Right atrium auricular region (tissue), 2 donors: ENCODE measurements at places on chromosomes 5 and 9. TPM values are rescaled to one million over a fixed set of nuclear protein-coding genes. Genes with fewer than 3 reads are reported as not detected.

DNA sequence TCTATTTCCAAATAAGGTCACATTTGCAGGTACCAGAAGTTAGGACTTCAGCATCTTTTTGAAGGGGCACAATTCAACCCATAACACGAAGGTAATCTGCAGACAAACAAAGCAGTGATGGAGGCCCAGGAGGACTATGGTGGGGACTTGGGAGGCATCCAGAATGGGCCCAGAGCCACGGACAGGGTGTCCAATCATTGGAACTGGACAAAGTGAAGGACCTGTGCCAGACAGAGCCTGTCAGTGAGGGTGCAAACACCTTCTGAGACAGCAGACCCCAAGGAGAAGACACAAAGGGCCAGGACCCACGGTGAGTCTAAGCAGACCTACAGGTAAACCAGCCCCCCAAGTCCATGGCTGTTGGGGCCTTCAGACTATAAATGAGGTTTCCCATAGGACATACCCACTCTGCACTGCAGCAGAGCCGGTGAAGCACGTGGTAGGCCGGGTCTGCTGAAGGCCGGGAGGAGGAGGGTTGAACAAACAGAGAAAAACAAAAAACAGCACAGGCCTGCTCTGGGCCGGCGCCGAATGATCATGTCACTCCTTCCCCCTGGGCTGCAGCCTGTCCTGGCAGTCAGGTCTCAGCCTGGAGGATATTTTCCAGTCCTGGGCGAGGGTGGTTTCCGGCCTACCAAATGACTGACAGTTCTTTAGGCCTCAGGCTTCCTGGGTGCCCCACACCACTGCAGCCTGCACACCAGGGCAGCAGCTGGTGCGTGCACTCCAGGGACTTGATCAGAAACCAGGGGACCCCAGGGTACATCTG lies 84.4 kb downstream of the COL23A1 start:
- H3K36me3 ChIP-seq = no peaks in the 10 kb centered on the region
- no peak overlapping the region for H3K4me3 ChIP-seq
- DNase-seq = no peak
- no peaks in the 10 kb centered on the region for H3K27me3 ChIP-seq

GRCh38 chr9:24382566-24382965 lies 163.1 kb downstream of the IZUMO3 start:
- DNase-seq = no peak
- H3K4me1 ChIP-seq = no peaks in the 10 kb centered on the region
- no peaks in the 10 kb centered on the region for H3K36me3 ChIP-seq
- H3K27me3 ChIP-seq = no peaks in the 10 kb centered on the region
- H3K4me3 ChIP-seq = no peak overlapping the region

GRM6 gene
- total RNA-seq = not detected

DNA sequence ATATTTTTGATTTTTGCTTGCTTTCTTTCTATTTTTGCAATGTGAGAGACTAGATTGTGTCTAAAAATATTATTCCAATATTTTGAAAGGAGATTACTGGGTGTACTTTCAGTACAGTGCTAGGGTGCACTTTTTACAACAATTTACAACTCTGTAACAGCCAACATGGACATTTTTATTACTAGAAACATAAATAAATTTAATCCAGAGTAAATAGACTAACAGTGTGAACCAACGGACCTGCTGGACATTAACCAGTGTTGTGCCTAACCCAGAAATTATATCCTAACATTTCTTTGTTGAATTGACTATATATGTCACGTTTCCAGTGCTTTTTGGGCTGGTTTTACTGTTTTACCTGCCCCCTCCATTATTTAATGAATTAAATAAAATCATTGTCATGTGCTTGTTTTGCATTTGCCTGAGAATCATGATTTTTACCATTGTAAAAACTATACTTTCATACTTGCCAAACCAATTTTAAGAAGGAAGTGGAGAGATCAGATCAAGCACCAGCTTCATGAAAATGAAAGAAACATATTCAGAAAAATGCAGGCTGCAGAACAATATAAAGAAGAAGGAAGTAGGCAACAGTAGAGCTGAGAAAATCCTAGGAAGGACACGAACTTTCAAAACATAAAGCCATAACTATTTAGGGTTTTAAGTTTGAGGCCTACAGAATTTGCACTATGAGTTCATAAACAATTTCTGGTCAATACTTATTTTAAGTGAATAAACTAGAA lies 400.8 kb upstream of the PIK3R1 start:
- H3K27me3 ChIP-seq = no peaks in the 10 kb centered on the region
- H3K27ac ChIP-seq = peak overlapping the region; percentile 75
- no peak for DNase-seq
- peaks cover 31% of the 10 kb centered on the region for H3K4me1 ChIP-seq
- H3K4me3 ChIP-seq = no peak overlapping the region

DNA sequence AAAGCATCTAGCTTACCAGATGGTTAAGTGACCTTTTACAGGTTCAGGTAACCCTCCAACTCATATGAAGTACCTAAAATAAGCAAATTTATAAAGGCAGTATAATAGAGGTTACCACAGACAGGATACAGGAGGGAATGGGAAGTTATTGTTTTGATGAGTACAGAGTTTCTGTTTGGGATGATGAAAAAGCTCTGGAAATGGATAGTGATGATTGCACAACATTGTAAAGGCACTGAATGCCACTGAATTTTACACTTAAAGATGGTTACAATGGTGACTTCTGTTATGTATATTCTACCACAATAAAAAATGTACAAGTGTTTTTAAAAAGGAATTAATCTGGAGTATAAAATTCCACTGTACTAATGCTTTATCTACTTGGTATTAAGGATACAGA lies 75.0 kb upstream of the NIPBL start:
- H3K36me3 ChIP-seq = no peaks in the 10 kb centered on the region
- H3K4me1 ChIP-seq = no peaks in the 10 kb centered on the region
- DNase-seq = no peak
- no peak overlapping the region for H3K27ac ChIP-seq
- no peak overlapping the region for H3K4me3 ChIP-seq

PCAT7 gene
- not detected for total RNA-seq

- no peak for DNase-seq
- no peaks in the 10 kb centered on the region for H3K27me3 ChIP-seq
- no peak overlapping the region for H3K27ac ChIP-seq
- H3K36me3 ChIP-seq = no peaks in the 10 kb centered on the region
- no peak overlapping the region for H3K4me3 ChIP-seq
- no peaks in the 10 kb centered on the region for H3K4me1 ChIP-seq
Measured at GRCh38 chr9:3458806-3459475, 66.9 kb downstream of the RFX3 start.

LHFPL2 gene
- total RNA-seq = 15.9 TPM

GRCh38 chr9:69471433-69471832 lies 146.4 kb downstream of the ENTREP1 start:
- DNase-seq = no peak
- H3K27me3 ChIP-seq = no peaks in the 10 kb centered on the region
- H3K4me1 ChIP-seq = no peaks in the 10 kb centered on the region
- H3K27ac ChIP-seq = no peak overlapping the region

GRCh38 chr5:26231316-26231715 lies 807.1 kb downstream of the CDH9 start:
- H3K36me3 ChIP-seq = no peaks in the 10 kb centered on the region
- H3K27me3 ChIP-seq = no peaks in the 10 kb centered on the region
- H3K27ac ChIP-seq = no peak overlapping the region
- no peak overlapping the region for H3K4me3 ChIP-seq
- no peak for DNase-seq
